ENCODE measurements at places on chromosomes 12 and 14.

DNA sequence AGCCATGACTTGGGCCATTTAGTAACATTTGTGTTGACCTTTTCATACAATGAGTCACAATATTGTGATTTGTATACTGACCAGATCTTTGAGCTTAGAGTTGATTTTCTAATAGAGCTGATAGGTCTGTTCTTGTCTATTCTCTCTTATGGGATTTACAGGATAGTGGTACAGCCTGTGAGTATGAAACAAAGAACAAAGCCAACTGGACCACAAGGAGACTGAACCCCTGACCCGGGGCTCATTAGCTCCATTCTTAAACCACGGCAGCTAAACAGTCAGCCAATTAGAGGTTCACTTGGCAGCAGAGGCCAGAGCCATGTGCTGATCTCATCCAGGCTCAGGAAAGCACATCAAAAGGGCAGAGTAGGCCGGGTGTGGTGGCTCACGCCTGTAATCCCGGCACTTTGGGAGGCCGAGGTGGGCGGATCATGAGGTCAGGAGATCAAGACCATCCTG is 59.1 kb upstream of the GNPNAT1 start:
- no peak for DNase-seq

DNA sequence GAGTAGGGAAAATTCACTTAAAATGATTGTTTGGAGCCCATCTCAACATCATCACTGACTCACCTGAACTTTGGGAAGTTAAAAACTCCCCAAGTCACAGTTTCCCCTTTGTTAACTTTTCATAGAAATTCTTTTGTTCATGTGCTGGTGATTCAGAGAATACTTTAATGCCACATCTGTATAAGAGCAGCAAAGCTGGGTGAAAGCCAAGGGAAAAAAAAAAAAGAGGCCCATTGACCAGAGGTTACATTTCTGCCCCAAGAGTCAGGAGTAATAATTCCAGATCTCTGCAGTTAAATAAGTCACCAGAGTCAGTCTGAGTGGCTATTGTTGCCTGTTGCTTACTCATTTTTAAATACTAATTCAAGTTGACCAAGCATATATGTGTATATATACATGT is 136.4 kb upstream of the LGR5 start:
- no peak for DNase-seq

GRCh38 chr14:38089123-38089522 is 118.6 kb upstream of the SSTR1 start:
- DNase-seq = no peak

DNA sequence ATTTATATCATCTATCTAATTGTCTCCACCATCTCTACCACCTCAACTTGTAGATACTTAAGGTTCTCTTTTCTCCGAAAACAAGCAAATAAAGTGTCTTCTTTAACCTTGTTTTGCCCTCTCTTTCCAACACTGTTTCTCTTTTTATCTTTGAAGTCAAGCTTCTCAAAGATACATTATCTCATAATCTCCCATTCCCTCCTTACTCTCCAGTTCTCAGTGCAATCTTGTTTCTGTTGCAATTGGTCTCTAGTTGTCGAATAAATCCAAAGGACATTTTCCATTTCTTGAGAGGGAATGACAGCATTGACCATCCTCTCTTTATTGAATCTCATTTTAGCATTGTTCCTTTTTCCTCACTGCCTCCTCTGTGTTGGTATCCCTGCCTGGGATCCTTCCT is 383.3 kb downstream of the SOX5 start:
- no peak for DNase-seq

- DNase-seq = no peak
Observed at GRCh38 chr12:54360717-54361456, 3.4 kb downstream of the GPR84 start.

- no peak for DNase-seq
Observed at GRCh38 chr12:109735825-109736551, 22.4 kb downstream of the FAM222A start.

DNA sequence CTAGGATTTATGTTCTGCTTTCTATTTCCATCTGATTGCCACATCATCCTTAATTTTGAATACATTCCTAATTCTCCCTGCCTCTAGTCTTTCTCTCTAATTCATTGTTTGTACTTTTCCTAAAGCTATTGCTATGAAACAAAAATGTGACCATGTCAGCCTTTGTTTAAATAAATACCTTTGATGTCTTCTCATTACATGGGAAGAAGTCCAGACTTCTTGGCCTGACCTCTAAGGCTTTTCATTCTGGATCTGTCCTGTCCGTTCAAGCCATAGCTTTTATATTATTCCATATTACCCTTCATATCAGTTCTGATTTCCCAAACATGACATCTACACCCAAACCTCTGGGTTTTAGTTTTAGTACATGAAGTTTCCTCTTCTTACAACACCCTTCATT is 91.4 kb downstream of the CDK17 start:
- no peak for DNase-seq

- DNase-seq = no peak
Observed at GRCh38 chr12:24760162-24760561, 188.7 kb downstream of the BCAT1 start.

- no peak for DNase-seq
Observed at GRCh38 chr12:129106772-129107171, 253.5 kb downstream of the GLT1D1 start.

GRCh38 chr12:5873281-5873919 is 71.7 kb downstream of the ANO2 start:
- no peak for DNase-seq

GRCh38 chr12:120095331-120095730 is 21.2 kb downstream of the RAB35 start:
- DNase-seq = no peak
